Aortic smooth muscle cell (primary cell): ENCODE measurements at places on chromosomes 1 and 21. TPM values are rescaled to one million over a fixed set of nuclear protein-coding genes. Genes with fewer than 3 reads are reported as not detected.

The TEKT2 gene
- under 0.01 TPM in 1 of 2 replicates, not detected in the other for total RNA-seq

The CYYR1 gene
- 0.13 and 0.19 TPM in 2 replicates for total RNA-seq

The SPRR3 gene
- total RNA-seq: not detected in 2 replicates

The COL16A1 gene
- 48.1 and 59.5 TPM in 2 replicates for total RNA-seq

The MRPS6 gene
- 18.7 and 38.7 TPM in 2 replicates for total RNA-seq

The TEDDM1 gene
- total RNA-seq: not detected in 2 replicates

The LIPI gene
- total RNA-seq: not detected in 2 replicates

The CA14 gene
- total RNA-seq: not detected in 2 replicates
